ENCODE measurements at places on chromosomes 1 and 21.

DNA sequence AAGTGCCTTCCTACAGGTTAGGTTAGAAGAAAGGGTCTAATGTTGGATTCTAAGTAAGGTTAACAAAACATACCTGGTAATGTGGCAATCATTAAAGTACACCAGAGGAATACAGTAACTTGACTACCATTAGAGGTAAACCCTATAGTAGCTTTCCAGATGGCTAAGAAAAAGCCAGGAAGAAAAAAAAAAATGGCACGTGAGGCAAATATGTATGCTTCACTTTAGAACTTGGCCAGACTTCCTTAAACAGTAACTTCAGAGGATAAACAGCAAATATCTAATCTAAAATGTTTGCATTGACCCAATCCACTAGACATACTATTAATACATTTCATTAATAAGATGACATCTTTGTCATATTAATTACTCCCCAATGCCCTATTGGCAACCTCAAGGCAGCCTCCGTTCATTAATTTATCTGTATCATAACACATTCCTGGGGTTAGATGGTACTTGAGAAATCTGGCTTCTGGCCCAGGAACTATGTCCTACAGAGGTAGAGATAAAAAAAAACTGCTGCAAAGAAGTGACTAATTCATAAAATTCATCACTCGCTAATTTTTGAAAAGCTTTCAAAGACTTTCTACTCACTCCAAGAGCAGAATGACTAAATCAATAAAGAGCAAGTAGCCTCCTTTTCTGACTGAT, 5.8 kb downstream of the DCAF8 start:
- DNase-seq = peak; percentile 87

- no peak for DNase-seq
These were observed 283.8 kb downstream of the TPR start for GRCh38 chr1:186091222-186091720.

- DNase-seq = no peak
These were observed 77.7 kb downstream of the LRRC8C start for GRCh38 chr1:89710498-89711139.

- DNase-seq = peak; percentile 59
These were observed 40.6 kb upstream of the MARK1 start for GRCh38 chr1:220487297-220487820.

GRCh38 chr1:178959543-178960460, 65.9 kb upstream of the FAM20B start:
- no peak for DNase-seq

DNA sequence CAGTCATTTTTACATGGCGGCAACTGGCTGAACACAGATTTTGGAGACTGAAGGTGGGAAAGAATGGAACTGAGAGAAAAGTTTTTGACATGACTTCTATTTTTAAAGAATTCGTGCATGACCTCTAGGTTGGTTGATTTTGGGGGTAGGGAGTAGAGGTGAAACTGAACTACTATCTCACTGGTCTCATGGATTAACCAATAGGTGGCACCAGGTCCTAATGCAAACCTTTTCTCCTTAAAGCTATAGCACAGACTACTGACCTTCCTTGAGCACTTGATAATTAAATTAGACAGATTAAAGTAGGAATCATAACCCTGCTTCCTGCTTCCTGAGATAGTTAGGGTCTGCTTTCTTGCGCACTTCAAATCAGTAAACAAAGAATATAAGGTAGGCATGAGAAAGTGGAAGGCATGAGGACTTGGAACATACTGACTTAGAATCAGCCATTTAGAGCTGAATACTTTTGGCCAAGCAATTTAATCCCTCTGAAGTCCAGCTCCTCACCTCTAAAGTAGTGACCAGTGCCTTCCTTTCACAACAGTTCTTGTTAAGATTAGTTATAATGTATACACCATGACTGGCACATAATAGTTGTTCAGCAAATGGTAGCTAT, 206.0 kb downstream of the CENPF start:
- DNase-seq = peak; percentile 50

GRCh38 chr21:36640721-36641244, 58.1 kb upstream of the SIM2 start:
- DNase-seq = no peak

Measured in fibroblast of skin of abdomen (primary cell).